Glutamatergic neuron (in vitro differentiated cells): ENCODE measurements at places on chromosomes 4 and X.

GRCh38 chr4:25070545-25070944 is 39.8 kb upstream of the LGI2 start:
- no peak for DNase-seq

GRCh38 chrX:48487362-48487798 is 11.4 kb downstream of the FTSJ1 start:
- DNase-seq = no peak

DNA sequence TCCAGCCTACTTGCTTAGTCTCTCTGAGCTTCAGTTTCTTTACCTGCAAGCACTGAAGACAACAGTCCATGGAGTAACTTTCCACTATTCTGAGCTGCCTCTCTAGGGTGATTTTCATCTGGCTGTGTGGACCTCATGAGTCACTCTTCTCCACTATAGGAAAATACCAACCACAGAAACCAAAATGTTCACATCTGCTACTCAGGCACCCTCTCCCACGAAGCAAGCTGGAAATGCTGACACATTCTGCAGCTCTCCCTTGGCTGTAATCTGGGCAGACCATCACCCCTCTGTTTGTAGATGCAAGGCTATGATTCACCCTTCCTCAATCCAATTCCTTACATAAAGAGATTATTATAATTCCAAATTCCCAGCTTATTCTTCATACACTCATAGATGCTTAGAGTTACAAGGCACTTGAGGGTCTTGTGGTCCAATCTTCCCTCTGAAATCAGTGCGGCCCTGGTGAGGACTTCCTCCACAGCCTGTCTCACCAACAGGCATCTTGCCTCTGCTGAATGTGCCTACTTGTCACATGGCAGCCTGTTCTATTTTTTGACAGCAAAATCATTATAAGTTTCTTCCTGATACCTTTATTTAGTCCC is 97.0 kb upstream of the LNX1 start:
- no peak for DNase-seq

GRCh38 chr4:142293536-142293935 is 552.6 kb downstream of the INPP4B start:
- DNase-seq = no peak

GRCh38 chrX:12978205-12979025 is 3.5 kb downstream of the TMSB4X start:
- DNase-seq = peak; percentile 54

GRCh38 chrX:122817321-122817955 is 366.6 kb upstream of the GRIA3 start:
- DNase-seq = no peak

GRCh38 chr4:98653890-98654867 is 4.2 kb downstream of the TSPAN5 start:
- no peak for DNase-seq

DNA sequence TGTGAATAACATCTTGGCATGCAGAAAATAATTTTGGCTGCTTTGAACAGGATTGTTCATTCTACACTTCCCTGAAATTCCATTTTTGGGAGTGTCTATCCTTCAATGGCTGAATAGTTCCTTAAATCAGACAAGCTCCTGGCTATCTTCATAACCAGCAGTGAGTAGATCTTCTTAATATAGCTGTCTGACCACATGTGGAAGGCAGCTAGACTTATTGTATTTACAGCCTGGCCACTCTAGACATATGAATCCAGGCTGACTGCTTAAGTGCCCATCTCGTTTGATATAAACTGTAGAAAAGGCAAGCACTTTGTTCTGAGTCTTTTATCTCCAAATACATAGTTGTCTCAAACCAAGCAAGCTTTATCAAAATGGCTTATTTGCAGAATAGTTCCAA is 40.0 kb downstream of the PWWP3B start:
- no peak for DNase-seq

DNA sequence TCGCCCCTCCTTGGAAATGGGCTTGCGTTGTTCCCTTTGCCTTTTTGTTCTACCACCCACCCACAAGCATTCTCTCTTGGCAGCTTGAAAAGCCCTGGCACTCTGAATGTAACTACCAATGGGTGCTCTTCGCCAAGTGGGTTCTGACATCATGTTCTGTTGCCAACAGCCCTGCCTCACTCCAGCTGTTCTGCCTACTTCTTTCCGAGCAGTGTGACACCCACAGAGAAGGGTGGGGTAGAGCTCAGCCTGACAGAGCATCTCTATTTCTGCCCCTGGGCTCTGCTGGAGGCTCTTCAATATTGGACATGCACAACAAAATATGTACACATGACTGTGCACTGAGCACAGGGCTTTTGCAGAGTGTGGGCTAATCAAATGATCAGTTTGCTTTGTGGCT is 15.6 kb upstream of the EXOSC9 start:
- no peak for DNase-seq

DNA sequence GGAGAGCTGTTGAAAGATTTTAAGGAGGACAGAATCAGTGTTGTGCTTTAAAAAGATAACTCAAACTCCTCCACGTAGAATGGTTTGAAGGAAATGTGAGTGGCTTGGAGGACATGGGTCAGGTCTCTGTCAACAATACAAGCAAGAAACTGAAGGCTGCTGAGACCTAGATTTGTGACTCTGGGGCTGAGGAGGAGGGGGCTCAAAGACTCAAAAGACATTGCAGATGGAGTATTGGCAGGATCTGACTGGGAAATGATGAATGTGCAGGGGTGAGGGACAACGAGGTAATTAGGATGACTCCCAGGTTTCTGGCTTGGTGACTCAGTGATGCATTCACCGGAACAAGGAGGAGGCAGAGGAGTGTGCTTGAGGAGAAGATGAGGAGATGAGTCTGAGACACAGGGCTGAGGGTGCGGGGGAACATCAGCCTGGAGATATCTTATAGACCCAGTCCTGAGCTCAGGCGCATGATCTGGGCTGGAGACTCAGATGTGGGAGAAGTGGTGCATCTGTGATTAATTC is 3.3 kb upstream of the RPS4X start:
- DNase-seq = no peak

- DNase-seq = no peak
Observed at GRCh38 chr4:153337686-153338085, 6.8 kb upstream of the MND1 start.

DNA sequence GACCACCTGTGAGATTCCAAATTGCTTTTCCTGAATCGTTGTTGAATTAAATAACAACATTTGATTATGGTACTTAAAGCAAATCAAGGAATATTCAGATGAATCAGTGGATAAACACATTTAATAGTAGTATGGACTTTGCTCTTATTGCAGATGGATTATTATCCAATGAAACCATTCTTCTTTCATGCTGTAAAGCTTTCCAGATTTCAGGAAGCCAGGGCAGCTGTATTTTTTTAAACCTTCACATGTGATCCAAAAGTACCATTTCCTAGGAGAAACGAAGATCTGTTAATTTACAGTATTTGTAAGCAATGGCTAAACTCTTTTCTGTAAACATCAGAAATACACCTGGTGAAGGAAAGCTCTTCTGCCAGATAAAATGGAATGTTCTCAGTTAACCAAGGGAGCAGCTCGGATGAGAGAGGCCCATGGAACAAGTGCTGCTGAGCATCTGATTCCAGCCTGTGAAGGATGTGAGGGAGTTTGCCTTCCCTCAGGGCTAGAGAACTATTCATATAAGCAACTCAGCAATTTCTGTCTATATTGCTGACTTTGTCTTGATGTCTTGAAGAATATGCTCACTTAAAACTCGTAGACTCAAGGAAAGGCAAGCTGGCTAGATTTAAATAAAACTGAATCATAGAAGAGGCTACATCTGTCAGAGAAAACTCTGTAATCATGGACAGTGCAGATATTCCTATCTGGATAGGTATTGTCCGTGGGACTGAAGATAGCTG is 94.4 kb upstream of the LIMCH1 start:
- no peak for DNase-seq

DNA sequence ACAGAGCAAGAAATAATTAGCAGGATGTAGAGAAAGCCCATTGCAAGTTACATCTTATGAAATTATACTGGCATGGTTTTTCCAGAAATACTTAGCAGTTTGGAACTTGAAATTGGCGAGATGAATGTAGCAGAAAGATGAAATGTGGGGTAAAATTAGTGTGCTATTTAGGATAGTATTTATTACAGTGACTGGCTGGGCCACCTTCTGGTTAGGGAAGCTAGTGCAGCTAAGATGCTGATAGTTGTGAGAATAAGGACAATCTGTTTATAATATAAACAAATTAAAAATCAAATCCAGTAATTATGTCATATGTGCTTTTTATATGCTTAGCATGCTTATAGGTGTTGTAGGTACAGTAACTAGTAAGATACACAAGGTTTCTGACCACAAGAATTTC is 74.8 kb downstream of the IL15 start:
- no peak for DNase-seq

DNA sequence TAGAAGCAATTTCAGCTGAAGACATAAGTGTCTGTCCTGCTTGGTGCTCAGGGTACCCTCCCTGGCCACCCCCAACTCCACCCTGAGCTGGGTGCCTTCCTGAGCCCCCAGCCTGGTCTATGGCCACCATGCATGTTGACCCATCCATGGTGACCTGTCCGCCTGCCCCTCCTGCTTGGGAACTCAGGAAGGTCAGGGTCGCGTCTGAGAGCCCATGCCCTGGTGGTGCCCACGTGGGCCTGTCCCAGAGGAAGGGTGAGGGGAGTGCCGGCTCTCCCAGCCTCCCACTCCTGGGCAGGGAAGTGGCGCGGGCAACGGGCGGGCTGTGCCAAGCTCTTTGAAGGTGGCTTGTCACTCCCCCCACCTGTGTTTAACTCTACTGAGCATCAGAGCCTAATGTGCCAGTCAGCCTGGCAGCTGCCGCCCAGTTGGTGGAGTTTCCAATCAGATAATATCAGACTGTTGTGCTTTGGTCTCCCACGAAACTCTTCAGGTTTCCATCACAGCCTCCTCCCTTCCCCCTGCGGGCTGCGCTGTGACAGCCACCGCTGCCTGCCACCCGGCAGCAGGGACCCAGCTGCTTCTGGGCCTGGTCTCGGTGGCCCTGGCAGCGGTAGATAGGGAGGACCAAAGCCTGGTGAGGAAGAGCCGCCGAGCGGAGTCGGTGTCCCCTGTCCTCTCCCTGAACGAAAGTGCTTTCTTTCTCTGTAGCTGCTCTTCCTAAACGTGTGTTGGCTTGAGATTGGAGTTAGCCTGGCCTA is 4.8 kb downstream of the SH3BP2 start:
- peak; percentile 13 for DNase-seq

DNA sequence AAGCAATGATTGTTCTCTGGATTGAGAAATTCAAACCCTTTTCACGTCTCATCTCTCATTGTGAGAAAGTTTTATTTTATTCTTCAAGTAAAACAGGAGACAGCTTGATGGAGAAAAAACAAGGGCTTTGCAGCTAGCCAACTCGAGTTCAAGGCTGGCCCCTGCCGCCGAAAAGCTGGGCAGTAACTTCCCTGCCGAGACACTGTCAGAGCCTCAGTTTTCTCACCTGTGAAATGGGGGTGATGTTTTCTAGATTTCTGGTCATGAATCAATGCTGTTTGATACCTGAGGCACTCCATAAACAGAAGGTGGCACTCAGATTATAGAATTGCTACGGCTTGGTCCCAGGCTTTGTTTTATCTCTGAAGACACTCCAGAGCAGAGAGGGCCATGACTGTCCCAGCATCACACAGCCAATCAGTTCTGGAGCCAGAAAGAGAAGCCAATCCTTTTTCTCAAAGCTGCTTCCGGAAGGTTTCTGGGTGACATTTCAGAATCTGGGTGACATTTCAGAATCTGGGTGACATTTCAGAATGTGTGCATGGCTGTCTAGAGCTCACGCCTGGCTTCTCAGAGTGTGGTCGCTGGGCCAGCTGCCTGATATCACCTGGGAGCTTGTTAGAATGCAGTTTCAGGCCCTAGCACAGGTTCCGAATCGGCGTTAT is 33.2 kb downstream of the HMX1 start:
- no peak for DNase-seq

- DNase-seq = no peak
Observed at GRCh38 chr4:108052558-108053120, 63.0 kb downstream of the HADH start.

DNA sequence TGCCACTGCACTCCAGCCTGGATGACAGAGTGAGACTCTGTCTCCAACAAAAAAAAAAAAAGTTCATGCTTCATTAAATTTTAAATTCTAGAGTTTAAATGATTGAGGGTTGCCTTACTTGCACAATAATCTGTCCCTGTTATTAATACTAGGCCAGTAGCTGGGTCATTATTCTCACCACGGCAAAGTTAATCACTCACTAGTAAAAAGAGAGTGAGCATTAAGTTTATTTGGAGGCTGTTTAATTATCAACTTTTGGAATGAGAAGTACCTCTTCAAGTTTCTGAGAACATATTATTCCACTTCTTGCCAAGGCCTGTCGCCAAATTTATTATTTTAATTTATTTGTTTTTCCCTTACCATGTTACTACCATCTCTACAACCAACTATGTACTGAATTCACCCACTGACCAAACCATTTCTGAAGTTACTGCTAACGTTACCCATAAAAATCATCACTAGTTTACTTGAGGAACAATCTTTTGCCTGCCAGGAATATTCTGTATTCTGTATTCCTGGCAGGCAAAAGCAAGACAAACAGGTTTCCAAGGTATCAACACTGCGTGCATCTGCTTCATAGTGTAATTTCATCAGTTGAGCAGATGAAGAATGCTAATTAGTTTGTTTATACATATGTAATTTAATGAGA is 26.5 kb downstream of the GUCY1A1 start:
- no peak for DNase-seq

DNA sequence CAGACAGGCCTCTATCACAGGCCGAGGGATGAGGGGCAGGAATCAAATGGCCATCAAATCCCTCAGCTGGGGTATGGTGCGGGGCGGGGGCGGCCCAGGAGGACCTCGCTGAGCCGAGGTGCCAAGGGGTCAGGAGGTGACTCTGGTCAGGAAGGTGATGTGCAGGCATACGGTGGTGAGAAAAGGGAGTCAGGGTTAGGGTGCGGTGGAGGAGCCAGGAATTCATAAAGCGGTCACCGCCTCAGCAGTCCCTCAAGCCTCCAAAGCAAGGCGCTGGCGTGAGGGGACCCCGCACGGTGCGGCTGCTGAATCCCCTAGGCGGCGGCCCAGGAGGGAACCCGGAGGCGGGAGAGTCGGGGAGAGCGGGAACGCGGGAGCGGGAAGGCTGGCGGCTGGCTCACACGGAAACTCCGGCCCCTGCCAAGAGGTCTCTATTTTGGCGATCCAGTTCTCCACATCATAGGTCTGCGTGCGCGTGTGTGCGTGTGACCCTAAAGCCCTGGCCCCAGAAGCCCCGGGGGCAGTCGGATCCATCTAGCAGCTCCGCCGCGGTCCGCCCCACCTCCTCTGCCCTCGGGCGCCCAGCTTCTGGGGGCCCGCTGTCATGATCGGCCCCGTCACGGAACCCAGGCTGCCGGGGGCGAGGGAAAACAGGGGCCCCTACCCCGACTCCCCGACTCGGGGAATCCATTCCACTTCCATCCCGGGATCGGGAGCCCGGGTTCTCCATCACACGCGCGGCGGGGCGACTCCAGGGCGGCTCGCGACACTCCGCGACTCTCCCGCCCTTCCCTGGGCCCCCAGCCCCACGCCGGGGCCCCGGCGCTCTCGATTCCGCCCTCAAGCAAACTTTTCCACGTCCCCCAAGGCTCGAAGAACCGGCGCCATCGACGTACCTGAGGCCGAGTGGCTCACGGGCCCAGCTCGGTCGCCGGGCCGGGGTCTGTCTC is 593 bp downstream of the ELF4 start:
- peak; percentile 26 for DNase-seq
